ENCODE measurements at places on chromosomes 11 and 22.

- no peak for DNase-seq
These were observed 679.9 kb downstream of the KCNA4 start for GRCh38 chr11:29336727-29337575.

- DNase-seq = no peak
These were observed 19.6 kb downstream of the ANKK1 start for GRCh38 chr11:113407163-113407562.

GRCh38 chr11:79220171-79220570 is 220.7 kb downstream of the TENM4 start:
- no peak for DNase-seq

- no peak for DNase-seq
These were observed 62.2 kb downstream of the MICAL3 start for GRCh38 chr22:17962168-17962567.

DNA sequence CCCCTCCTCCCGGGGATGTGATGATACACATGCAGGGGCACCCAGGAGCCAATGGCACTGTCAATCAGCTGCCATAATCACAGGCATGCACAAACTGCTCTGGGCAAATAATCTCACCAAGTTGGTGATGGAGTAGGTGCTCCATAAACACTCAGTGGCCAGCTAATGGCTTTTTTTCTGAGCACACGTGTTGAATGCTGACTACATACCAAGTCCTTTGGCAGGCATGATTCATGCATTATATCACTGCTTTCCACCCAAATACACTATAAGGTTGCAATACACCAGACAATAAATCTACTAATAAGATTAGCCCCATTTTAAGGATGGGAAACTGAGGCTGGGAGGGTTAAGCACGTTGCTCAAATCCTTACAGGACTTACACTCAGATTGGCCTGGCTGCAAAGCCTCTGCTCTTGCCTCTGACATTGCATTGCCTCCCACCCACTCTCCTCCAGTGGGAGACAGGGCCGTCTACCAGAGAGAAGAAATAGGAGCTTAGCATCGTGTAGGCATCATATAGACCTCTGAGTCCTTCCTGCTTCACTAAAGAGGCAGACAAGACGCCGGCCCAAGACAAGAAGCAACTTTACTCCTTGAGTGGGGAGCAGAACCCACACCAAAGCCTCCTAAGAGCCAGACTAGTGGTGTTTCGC is 32.7 kb upstream of the ACCSL start:
- DNase-seq = no peak

GRCh38 chr11:133950874-133951326 is 5.9 kb downstream of the IGSF9B start:
- no peak for DNase-seq

GRCh38 chr11:73274722-73275380 is 2.7 kb downstream of the P2RY6 start:
- no peak for DNase-seq

- DNase-seq = no peak
These were observed 259.2 kb upstream of the CTSC start for GRCh38 chr11:88596786-88597185.

DNA sequence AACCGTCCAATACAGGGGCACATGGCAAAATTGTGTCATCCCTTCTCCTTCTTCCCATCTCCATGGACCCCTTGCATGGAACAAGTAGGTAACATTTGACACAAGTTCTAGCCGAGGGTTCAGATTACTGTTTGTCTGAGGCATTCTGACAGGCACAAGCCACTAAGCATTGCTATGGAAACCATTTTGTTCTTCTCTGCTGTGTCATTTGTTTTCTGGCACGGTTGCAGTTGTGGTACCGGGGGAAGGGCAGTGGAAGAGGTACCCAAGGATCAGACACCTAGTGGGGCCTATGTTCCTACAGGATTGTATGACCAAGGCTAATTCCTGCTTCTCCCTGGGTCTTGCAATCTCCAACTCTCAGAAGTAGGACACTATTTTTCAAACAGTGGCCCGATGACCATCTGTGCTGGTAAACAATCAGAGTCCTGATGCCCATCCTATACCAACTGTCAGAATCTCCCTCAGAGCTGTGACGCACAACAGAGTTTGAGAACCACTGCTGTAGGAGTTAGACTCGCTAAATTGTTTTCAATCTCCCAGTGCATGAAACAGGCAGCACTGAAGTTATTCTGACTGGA is 69.3 kb downstream of the KCNC1 start:
- DNase-seq = no peak

GRCh38 chr11:62171261-62171723 is 18.7 kb upstream of the SCGB1D1 start:
- peak; percentile 85 for DNase-seq

DNA sequence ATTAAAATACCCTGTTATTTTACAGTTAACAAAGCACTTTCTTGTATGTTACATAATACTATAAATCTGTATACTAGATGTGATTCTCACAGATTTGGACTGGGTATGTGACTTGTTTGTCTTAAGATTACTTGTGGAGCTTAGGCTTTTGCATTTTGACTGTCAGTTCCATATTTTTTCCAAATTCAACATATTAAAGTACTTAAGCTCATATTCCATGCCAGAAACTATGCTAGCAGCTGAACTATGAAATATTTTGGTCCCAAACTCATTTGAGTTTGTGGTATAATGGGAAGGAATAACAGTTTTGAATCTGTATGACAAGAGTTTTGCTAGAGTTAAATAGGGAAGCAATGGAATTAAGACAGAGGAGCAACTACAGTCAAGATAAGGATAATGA is 841.4 kb downstream of the JRKL start:
- DNase-seq = no peak

GRCh38 chr22:21044931-21045584 is 688 bp upstream of the LRRC74B start:
- DNase-seq = no peak

GRCh38 chr22:45932071-45932470 is 44.9 kb downstream of the WNT7B start:
- DNase-seq = no peak

- DNase-seq = no peak
These were observed 136.5 kb downstream of the WNT7B start for GRCh38 chr22:45840483-45840882.

DNA sequence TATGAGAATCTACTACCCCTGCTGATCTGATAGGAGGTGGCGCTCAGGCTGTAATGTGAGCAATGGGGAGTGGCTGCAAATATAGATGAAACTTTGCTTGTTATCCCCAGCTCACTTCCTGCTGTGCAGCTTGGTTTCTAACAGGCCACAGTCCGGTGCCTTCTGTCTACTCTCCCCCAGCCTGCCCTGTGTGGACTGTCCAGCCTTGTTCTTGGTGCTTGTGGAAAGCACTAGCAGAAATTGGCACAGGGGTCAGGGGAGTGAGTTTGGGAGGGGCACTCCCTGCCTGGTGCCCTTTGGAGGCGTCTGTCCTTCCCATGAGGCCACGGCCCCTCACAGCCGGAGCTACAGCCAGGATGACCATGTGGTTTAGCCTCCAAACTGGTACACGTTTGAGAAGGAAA is 14.3 kb downstream of the MOV10L1 start:
- DNase-seq = no peak

DNA sequence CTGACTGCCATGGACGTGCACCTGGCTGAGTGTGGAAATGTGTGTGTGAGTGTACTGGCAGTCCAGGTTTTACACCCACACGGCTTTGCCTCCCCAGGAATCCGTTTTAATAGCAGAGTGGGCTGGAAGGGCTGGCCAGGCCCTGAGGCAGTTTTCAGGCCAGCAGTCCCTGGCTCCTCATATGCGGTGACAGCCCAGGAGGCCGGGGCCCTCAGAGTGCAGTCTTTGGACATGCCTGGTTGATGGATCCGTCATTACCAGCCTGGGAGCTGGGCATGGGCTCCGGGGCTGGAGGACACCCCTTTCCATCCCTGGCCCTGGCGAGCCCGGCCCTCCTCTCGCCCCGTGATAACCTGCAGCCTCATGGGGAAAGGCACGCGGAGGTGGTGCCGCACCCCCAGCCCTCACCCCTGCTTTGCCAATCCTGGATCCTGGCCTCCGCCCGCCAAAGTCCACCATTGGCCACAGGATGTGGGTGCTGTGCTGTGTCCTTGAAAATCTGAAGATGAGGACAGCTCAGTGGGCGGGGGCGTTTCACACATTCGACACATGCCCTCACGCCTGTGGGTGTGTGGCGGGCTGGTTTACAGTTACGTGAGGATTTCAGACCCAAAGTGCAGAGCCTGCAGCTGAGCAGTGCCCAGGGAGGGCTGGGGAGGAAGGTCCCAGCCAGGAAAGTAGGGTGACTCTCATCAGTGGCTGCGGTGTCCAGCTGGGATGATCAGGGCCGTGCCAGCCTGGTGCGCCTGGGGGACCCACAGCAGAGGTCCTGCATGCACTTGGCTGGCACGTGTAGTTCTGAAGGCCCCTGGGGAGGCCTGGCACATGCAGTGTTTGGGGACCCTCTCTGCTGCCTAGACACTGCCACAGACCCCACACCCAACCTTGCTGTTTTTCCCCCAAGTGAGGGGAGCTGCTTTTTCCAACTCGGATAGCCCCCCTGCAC is 55.1 kb downstream of the RTN4R start:
- DNase-seq = no peak

DNA sequence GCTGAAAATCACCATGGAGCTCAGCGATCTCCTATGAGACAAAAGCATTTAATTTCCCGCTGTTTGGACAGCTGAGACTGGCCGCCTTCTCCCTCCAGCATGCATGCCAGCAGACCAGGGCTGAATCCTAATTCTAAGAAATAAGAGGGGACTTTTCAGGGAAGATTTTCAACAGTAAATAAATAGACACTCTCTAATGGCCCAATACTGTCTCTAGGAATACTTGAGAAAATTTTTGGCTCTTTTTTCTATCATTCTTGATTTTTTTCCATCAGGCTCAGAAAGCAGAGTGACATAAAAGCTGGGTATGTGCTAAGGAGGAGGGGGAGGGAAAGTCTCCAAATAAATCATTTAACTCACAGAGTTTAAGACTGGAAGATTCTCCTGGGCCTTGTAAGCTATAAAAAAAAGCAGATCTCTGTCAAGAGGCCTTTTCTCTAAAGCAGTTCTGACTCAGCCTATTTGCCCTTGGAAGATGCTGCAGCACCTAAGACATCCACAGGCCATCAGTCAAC is 17.6 kb upstream of the SPON1 start:
- no peak for DNase-seq

DNA sequence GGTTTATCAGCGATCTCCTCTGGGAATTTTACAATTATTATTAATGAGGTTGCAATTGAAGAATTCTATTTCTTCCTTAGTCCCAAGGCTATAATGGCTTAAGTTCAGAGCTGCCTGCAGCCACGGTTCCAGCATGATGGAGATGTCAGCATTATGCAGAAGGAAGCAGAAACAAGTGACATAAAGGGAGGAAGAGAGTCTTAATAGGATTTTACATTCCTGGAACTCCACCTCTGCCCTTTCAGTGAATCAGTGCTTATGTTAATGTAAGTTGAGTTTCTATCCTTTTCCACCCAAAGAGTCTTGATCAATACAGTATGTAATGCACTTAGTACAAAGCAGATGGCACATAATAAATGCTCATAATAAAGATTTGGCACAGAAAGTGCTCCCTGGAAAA is 11.6 kb upstream of the NRGN start:
- no peak for DNase-seq

DNA sequence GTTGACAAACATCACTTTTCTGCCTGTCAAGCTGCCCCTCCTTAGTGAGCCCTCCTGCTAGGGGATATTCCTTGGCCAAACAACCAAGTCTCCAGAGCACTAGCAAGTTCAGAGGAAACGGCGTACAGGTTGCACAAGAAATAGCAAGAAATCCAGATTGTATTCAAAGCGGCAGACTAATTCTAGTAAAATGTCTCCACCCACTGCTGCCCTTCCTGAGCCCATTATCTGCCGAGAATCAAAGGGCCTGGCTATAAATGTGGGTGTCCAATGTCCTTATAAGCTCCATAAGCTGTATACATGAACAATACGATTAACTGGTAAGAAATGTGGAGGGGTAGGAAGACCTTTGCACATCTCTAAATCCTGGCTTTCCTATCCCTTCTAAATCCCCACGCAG is 44.0 kb upstream of the AKIP1 start:
- no peak for DNase-seq

GRCh38 chr11:3108183-3108721 is 51.0 kb upstream of the CARS1 start:
- no peak for DNase-seq

DNA sequence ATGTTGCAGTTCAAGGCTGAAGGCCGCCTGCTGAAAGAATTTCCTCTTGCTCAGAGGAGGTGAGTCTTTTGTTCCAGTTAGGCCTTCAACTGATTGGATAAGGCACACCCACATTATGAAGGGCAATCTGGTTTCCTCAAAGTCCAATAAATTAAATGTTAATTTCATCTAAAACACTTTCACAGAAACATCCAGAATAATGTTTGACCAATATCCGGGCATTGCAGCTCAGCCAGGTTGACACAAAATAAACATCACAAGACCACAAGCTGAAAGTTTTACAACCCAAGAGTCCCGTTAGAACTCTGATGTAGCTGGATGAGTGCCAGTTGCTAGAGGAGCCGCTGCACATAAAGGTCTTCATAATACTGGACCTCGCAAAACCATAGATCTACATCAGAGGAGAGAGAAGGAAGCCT is 64.9 kb upstream of the EED start:
- no peak for DNase-seq

GRCh38 chr11:9130297-9130696 is 38.9 kb upstream of the SCUBE2 start:
- no peak for DNase-seq

- no peak for DNase-seq
These were observed 33.1 kb upstream of the CBX7 start for GRCh38 chr22:39185601-39186012.

DNA sequence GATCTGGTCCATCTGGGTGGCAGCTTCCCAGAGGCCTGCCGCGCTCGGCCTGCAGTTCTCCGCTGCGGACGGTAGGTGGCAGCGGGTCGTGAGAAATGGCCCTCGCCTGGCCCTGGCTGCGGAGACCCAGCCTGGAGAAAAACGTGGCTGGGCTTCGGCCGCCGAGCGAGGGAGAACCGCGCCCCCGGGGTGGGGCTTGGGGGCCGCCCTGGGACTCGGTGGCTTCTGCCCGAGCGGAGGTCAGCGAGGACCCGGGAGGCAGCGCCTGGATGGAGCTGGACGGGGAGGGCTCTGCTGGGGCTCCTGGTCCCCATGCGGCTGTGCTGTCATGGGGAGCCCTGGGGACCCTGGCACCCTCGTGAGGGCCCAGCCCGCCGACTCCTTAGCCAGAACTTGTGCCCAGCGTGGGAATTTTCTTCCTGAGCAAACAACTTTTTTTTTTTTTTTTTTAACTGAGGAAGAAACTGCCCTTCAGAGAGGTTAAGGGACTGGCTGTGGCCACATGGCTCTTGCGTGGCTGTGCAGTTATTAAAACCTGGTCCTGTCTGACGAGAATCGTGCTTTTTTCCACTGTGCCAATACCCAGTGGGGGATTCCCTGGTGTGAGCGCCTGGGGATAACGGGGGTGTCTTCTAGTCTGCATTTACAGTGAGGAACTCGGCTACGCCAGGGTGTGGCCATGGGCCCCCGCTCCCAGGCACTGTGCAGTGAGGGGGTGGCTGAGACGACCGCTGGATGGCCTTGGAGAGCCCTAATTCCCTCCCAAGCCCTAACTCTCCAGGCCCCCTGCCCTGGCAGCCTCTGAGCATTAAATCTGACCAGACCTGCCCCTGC is 535.6 kb downstream of the INSC start:
- DNase-seq = peak; percentile 87

- DNase-seq = no peak
These were observed 14.7 kb downstream of the GLYATL2 start for GRCh38 chr11:58829786-58830185.

GRCh38 chr22:23548501-23549197 is 31.4 kb downstream of the IGLL1 start:
- no peak for DNase-seq

GRCh38 chr22:40635043-40635939 is 1.2 kb downstream of the MRTFA start:
- DNase-seq = peak; percentile 33
